ENCODE measurements at places on chromosomes 2 and 18. TPM values are rescaled to one million over a fixed set of nuclear protein-coding genes. Genes with fewer than 3 reads are reported as not detected.
A peak's percentile ranks its signal among the peaks of the same experiment; 100 is the strongest.

The IL36A gene
- total RNA-seq: not detected

GRCh38 chr18:76937597-76937996, 115.2 kb downstream of the ZNF236 start:
- DNase-seq: no peak

GRCh38 chr2:41735476-41735875, 312.3 kb upstream of the PKDCC start:
- no peak for DNase-seq

DNA sequence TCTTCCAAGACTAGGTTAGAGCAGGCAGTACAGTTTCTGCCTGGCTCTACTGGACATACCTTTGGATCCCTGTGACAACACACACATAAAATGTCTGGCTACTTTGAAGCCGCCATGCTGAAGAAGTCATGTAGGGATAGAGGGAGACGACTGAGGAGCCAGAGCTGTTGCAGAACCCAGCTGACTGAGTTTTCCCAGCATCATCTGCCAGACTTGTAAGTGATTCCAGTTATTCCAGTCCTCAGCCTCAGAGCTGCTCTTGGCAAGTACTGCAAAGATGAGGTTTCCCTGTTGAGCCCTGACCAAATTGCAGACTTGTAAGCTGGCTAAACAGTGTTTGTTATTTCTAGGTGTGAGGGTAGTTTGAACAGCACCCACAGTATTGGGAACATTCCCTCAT, 31.5 kb upstream of the TSPYL6 start:
- DNase-seq: no peak

GRCh38 chr2:140122001-140122400, 1341.8 kb upstream of the NXPH2 start:
- DNase-seq: no peak

DNA sequence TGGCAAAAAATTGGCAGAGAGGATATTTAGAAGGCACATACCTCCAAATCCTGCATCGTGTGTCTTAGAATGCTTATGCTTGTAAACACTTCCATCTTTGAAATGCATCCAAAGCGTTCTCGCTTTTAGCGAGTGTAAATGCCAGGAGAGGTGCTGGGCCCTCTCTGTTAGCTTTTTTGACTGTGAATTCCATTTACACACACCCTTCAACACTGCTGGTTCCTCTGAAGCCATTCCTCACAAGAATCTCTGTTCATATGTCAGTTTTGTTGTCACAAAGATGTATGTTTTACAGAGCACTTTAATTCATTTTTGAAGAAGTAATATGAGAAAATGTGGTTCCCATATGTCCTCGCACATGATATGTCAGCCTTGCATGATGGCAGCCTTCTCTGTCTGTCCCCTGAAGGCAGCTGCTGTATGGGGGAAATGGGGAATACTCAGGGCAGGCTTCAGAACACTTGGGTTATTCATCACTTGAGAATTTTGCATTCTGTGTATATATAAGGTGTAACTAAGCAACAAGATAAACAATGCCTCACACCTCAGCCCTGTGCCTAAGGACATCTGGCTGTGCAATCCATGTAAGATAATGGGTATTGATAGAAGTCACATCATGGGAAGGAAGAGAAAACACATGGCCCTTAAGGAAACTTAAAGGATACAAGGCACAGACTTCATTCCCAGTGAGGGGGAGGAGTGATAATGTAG, 52.3 kb downstream of the RAB27B start:
- no peak for DNase-seq

GRCh38 chr18:23194155-23194996, 59.1 kb downstream of the CABLES1 start:
- DNase-seq: peak; percentile 63

GRCh38 chr18:54209471-54210180, 14.8 kb downstream of the MBD2 start:
- DNase-seq: peak; percentile 19

Data from dermis blood vessel endothelial cell (primary cell).